Activated CD4-positive, alpha-beta T cell treated with anti-CD3 and anti-CD28 coated beads, Interleukin-2, amount 50 U/mL, for 24 hours (primary cell): ENCODE measurements at places on chromosomes 2 and 18.

- DNase-seq = no peak
These were observed 58.5 kb downstream of the FAM228A start for GRCh38 chr2:24233321-24233720.

GRCh38 chr2:197799068-197799467 lies 5.3 kb upstream of the PLCL1 start:
- no peak for DNase-seq

- no peak for DNase-seq
These were observed 213.9 kb downstream of the GBX2 start for GRCh38 chr2:235954281-235954680.

DNA sequence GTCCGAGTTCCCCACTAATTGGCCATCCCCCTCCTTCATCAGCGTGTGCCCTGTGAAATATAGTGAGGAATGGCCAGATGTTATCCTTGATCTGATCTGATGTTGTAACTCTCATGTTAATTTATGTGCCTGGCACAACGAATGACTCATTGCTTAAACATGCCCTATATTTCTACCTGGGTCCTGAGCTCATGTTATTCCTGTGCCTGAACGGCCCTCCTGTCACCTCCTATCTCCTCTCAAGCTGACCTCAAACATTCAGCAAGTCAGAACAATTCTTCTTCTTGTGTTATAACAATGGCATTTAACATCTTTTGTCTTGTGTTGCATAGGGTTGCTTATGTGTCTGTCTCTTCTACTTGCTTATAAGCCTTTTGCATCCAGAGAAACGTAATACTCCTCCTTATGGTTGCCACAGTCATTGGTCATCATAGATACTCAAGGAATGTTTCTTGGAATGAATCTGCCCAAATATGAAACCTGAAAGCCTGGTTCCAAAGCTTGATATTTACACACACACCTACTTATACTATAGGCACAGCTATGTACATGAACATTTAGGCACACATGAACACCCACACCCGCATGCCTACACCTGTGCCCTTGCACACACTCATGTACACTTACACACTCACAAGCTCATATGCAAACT lies 80.2 kb upstream of the PHLPP1 start:
- no peak for DNase-seq

DNA sequence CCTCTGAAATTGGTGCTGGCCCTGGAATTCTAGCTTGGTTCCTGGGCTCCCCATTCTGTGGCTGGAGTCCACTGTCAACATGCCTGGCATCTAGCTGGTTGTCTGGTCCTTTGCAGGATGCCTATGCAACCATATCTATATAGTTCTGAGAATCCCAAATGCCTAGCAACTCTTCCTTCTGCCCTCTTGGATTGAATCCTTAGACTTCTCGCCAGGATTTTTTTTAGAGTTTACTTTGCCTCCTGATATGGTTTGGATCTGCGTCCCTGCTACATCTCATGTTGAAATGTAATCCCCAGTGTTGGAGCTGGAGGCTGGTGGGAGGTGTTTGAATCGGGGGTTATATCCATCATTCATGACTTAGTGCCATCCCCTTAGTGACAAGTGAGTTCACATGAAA lies 65.0 kb upstream of the LYPD1 start:
- DNase-seq = no peak

- DNase-seq = no peak
These were observed 27.1 kb downstream of the CREG2 start for GRCh38 chr2:101360232-101360631.

DNA sequence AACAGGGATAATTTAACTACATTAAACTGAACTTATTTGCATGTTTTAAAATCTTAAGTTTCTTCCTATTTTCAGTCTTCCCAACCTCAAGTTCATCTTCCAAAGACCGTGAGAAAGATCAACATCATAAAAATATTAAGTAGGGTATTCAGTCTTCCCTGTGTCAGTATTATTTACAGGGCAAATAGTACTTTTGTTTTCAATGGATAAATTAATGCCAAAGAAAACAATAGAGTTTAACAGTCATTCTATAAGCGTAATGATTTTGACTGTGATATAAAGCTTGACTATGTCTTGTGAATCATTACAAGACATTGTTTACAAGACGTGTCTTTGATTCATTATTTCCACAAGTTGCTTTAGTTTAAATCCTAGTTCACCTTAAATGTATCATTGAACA lies 48.0 kb upstream of the NRXN1 start:
- no peak for DNase-seq

DNA sequence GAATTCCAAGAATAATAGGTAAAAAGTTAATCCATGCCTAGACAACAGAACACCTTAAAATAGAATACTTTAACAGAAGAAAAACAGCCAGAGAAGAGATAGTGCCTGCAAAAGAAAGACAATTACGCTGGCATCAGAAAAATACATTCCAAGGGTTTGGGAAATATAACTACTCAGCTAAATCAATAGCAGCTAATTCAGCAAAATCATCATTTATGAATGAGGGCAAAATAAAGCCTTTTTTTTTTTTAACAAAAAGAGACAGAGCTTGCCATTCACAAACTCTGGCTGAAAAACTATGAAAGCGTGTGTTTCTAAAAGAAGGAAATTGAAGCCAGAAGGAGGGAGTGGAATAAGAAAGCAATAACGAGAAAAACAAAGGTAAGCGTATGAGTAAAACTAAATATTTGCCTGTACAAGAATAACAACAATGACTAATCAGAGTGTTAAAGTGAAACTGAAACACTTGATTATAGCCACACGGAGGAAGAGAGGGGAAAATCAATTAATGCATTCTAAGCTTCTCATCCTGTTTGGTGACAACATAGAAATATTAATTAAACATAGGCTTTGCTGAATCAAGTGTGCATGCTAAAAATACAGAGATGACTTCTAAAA lies 90.2 kb downstream of the EHD3 start:
- no peak for DNase-seq

- no peak for DNase-seq
These were observed 267.6 kb upstream of the LYPD1 start for GRCh38 chr2:132937629-132938028.

DNA sequence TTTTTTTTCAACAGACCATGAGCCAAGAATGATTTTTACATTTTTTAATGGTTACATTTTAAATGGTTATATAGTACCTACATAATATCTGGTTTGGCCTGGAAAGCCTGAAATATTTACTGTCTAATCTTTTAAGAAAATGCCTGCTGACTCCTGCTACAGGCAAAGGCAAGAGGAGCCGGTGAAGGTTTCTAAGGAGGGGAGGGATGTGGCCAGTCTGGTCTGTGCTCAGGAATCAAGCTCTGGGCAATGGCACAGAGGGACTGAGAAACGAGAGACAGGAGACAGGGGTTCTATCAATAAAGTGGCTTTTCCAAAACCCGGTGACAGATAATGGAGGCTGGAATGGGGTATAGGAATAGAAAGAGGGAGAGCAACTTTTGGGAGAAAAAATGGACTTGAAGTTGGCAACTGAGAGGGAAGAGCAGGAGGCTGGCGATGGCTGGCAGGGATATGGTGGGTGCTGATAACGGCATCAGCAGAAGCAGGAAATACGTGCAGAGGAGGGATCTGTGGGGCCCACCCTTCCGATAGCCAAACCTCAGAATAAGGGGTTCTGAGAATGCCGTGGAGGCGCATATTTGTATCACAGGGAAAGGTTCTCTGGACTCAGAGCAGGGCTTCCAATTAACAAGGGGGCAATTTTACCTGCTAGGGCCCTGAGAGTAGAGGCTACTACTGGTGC lies 64.0 kb upstream of the DNMT3A start:
- DNase-seq = no peak

- DNase-seq = no peak
These were observed 611.2 kb upstream of the PIK3C3 start for GRCh38 chr18:41343808-41344207.

DNA sequence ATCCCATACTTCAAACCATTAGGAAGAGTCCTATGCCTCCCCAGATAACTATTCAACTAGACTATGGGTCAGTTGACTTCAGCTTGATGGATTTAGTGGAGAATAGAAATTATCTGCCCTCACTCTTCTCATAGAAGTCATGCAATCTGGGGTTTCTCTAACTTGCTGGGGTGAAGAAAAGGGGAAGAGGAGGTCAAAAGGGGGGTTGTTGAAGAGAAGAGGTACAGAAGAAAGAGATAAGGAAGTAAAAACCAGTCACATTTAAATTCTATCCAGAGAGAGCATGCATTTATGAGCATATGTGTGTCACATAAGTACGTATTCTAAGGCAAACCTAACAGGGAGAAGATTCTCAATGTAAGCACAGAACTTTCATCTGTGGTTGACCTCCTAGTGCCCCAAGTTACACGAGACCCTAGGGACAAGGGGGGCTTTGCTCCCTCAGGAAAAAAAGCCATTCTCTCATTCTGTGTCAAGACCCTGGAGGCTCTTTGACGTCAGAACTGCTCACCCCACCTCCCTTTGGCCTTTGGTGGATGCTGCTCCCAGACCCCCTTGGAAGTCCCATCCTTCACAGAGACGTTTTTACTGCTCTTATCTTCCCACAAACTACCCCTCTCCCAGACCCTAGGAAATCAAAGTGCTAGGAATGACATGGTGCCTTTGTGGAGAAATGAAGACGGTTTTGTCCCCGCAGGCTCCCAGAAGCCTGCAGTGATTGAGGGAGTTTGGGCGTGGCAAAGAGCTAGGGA lies 236.8 kb upstream of the TNP1 start:
- DNase-seq = no peak

DNA sequence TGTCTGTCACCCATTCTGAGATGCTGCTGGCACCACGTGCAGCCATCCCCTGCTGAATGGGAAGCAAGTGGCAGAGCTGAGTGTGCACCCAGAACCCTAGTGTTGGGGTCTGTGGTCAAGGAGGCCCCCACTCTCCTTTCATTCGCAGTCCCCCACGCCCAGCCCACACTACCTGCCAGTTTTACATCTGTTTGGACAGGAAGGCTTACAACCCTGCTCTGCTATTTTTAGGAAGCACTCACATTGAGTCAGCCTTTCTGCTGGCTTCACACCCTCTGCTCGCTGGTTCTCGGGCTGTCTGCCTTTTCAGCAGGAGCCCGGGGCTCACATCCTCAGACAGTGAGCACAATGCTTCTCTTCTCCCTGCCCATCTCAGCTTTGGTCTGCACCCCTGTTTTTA lies 10.7 kb upstream of the ADCY3 start:
- DNase-seq = no peak

DNA sequence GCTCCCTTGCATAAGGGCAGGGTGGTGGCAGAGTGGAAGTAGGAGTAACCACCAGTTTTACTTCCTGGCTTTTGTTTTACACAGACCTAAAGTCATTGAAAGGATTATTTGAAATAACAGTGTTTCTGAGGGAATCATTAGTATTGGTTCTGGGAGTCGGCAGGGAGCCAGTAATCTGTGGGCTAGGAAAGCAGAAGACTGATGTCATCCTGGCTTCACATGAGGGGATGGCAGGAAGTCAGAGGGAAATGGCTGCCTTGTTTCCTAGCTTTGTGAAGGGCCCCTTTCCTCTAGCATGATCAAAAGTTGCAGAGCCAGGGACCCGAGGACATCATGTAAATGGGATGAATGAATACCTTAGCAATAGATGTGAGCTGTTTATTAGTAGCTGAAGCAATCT lies 792.6 kb downstream of the CPS1 start:
- no peak for DNase-seq

DNA sequence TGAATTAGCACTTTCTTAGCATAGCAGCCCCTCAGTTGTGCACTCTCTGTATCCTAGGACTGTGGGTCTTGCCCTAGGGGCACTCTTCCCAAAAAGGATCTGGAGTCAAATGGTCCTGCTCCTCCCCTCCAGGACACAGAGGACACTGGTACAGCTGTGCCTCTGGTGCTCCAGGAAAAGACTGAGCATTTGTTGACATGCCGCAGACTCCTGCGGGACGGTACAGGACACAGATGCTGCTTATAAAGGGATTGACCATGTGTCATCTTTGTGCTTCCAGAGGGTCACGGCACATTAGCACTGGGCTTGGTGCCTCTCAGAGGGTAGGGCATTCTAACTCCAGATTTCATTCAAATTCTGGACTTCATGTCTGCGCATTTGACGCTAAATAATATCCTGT lies 110.5 kb downstream of the KLF7 start:
- no peak for DNase-seq

- DNase-seq = no peak
These were observed 184.8 kb downstream of the LNPK start for GRCh38 chr2:175817221-175817620.

GRCh38 chr18:62033207-62033606 lies 140.4 kb upstream of the RNF152 start:
- no peak for DNase-seq
